ENCODE measurements at places on chromosomes 12 and 14.

DNA sequence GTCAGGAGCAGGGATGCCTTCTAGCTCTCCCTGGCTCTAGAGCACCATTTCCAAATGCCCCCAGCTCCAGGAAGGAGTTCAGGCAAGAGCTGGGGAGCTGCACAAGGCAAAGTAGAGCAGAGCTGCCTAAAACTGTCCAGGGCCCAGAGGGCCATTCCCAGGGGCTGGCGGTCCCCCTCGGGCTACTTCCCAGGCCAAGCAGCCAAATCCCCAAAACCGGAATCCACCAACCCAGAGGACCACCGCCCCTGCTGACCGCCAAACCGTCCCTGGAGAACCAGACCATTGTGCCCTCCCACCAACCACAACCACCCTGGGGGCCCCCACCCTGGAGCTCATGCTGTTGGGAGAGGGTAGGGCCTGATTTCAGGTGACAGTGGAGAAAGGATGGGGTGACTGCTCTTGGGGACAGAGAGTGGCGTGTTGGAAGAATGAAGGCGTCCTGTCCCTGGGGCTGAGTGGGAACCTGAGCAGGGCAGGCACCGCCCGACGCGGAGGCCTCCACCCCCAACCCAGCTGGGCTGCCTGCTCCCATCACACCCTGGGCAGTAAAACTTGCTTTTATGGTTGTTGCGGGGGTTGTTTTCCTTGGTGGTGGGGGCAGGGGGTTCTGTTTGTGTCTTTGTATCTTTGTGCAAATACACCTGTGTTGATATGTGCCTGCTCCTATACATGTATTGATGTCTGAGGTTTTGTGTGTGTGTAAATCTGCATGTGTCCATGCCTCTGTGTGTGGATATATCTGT lies 24.0 kb upstream of the KRT78 start:
- no peak for DNase-seq

DNA sequence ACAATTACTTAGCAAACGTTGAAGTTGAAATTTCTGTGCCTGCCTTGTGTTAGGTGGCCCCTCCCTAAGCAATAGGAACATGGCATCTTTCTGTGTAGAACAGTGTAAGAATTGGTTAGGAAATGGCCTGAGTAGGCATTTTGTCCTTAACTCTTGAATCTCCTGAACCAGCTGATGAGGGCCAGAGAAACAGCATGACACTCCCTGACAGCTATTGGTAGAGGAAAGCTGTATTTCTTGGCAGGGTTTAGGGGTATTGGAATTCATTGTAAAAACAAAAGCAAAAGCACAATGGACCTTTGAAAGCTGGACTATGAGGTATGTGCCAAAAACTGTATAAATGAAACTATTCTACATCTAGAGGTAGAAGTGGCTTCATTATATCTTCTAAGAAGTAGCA lies 40.6 kb upstream of the LRTM2 start:
- DNase-seq: peak; percentile 85

DNA sequence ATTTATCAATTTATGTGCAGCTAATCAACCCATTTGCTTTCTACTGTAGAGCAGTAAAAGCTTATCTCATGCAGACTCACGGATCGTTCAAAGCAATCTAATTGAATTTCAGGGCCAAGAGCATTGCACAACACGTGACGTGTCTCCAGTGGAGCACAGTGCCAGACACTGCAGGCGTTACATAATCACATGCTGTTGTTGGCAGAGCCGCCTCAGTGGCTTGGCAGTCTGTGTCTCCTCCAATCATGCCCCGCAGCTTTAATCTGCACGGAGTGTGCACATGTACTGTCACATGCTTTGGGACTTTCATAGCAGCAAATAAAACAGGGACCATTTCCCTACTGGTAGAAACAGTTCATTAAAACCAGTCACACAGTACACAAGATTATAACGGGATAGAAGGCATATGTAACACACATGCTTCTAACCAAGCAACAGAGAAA lies 309.3 kb downstream of the ITPR2 start:
- peak; percentile 91 for DNase-seq

GRCh38 chr12:132049876-132050275 lies 94.2 kb downstream of the DDX51 start:
- no peak for DNase-seq

DNA sequence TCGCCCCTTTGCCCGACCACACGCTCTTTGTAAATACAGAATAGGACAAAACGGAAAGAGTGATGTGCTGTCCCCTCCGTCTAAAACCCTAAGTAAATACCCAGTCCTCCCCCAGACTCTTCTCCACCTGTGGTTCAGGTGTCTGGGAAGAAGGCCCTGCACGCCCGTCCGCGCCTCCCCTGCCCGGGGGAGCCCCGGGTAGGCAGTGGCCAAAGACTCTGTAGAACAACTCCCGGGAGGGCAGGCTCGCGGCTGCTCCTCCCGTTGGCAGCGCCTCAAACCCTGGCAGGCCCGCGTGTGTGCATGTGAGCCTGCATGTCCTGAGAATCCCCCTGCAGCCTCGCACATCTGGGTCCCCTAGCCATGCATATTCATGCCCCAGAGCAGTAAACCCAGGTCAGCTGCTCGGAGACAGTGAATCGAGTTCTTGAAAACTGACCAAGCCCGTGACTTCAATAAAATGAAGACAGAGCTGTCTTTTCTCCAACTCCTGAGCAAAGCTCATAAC lies 165.8 kb downstream of the MON2 start:
- DNase-seq: peak; percentile 25

- no peak for DNase-seq
Measured at GRCh38 chr12:51852404-51853137, 4.1 kb upstream of the FIGNL2 start.

DNA sequence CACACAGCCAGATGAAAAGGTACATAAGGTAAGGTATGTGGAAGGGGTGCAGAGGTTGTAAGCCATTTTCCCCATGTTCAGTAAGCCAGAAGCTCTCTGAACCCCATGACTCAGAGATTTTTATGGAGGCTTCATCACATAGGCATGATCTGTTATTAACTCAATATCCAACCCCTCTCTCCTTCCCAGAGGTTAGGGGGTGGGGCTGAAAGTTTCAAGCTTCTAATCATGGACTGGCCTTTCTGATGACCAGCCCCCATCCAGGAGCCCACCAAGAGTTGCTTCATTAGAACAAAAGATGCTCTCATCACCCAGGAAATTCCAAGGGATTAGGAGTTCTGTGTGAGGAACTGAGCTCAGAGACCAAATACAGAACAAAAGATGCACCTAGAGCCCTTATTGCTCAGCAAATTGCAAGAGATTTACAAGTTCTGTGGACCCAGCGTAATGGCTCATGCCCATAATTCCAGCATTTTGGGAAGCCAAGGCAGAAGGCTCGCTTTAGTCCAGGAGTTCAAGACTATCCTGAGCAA lies 103.2 kb upstream of the DAAM1 start:
- DNase-seq: no peak

DNA sequence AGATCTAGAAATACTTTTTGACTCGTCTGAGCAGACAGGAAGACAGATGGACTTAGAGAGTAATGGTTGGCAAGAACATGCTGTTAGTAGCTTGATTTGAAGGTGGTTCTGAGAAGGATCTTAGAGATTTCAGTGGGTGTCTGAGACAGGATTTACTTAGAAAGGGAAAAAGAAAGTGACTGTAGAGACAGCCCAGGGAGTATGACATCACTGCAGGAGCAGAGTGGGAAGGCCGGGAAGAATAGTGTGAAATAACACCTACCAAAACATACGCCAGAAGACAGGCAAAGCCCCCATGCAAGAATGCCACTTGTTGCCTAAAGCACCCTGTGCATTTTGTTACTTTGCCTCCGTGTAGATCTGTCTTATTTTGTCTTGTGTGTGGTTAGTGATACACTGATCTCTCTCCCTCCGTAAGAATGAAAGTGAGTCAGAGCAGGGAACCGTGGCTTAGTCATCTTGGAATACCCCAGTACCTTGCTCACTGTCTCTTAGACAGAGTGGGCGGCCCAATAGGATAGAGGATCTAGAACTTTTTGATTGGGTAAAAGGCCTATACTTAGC lies 161.3 kb upstream of the IFNG-AS1 start:
- DNase-seq: peak; percentile 99

DNA sequence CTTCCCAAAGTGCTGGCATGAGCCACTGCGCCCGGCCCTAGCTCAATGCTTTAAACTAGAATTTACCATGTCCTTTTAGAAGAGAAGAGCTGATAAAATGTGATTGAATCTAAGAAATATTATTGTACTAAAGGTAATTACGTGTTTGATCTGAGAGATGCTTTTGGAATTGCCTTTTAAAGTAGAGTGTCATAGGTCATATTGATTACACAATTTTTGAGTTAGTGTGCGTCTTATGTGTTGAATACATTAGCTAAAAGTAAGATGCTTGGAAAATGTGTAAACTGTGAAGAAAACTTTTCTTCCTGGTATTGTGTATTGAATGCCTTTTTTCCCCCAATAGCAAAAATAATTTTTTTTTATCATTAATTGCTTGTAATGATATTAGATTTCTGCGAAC lies 41.7 kb downstream of the MIA2 start:
- DNase-seq: no peak

GRCh38 chr12:114396869-114397719 lies 8.8 kb downstream of the TBX5 start:
- DNase-seq: no peak

GRCh38 chr14:46717211-46717610 lies 65.6 kb upstream of the RPL10L start:
- DNase-seq: peak; percentile 47

DNA sequence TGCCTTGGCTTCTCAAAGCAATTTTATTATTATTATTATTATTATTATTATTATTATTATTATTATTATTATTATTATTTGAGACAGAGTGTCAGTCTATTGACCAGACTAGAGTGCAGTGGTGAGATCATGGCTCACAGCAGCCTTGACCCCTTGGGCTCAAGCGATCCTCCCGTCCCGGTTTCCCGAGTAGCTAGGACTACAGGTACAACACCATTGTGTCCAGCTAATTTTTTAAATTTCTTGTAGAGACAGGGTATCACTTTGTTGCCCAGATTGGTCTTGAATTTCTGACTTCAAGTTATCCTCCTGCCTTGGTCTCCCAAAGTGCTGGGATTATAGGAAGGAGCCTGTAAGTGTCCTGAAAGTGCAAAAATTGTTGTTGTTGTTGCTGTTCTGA lies 11.6 kb upstream of the AP4S1 start:
- DNase-seq: no peak

- no peak for DNase-seq
Measured at GRCh38 chr14:75993567-75994041, 8.0 kb downstream of the IFT43 start.

DNA sequence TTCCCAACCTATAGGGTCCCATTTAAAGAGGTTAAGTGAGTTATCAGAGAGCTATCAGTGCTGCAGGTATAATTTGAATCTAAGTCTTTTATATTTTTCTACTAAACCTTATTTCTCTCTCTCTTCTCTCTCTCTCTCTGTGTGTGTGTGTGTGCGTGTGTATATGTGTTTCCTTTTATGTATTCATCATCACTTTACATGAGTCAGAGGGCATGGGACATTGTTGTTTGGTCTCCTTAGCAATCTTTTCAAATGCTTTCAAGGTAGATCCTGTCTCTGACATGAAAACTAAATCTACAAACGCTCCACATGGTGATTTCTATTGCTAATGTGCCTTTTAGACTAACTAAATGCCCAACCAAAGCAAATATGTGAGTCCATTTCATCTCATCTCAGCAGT lies 459.7 kb downstream of the BTG1 start:
- peak; percentile 61 for DNase-seq

DNA sequence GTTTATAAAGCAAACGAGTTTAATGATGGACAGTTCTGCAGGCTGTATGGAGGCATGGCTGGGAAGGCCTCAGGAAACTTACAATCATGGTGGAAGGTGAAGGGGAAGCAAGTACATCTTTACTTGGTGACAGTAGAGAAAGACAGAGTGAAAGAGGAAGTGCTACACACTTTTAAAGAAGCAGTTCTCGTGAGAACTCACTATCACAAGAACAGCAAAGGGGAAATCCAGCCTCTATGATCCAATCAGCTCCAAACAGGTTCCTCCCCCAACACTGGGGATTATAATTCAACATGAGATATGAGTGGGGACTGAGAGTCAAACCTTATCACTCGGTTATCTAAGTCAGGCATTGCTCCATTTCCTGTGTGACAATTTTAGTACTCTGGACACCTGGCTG lies 189.9 kb upstream of the CNTN1 start:
- DNase-seq: no peak

DNA sequence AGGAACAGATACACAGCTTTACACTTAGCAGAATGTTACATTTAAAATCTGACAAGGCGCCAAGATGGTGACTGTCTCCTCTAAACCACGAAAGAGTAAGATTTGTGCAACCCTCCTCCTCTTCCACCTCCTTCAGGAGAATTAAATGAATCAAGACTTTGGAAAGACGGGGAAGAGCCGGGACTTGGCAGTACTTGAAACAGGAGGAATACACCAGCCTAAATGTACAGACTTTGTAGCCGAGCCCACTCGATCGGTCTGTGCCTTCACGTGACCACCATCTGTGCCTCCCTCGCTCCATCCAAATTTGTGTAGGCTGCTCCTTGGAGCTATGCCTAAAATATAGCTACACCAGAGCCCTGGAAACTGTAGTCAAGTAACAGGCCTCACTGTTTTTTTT lies 38.3 kb downstream of the SSPN start:
- peak; percentile 60 for DNase-seq

DNA sequence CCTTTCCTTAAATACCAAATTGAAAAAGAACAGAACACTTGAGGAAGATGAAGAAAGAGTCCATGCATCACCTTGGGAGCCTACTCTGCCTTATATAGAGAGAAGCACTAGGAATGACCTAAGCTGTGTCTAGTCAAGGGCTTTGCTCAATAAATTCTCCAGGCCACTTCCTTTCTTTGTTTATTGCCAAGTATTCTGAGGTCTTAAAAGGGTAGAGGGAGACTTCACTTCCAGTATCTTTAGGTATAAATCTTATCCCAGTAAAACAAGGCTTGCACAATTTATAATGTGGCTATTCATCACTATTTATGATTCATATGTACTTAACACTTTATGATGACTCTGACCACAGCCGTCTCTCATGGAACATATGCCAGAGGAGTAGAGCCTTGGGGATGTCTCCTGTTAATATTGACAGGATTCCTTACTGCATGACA lies 85.1 kb upstream of the ARHGAP5 start:
- peak; percentile 96 for DNase-seq

GRCh38 chr14:25259470-25259869 lies 209.5 kb upstream of the STXBP6 start:
- no peak for DNase-seq

DNA sequence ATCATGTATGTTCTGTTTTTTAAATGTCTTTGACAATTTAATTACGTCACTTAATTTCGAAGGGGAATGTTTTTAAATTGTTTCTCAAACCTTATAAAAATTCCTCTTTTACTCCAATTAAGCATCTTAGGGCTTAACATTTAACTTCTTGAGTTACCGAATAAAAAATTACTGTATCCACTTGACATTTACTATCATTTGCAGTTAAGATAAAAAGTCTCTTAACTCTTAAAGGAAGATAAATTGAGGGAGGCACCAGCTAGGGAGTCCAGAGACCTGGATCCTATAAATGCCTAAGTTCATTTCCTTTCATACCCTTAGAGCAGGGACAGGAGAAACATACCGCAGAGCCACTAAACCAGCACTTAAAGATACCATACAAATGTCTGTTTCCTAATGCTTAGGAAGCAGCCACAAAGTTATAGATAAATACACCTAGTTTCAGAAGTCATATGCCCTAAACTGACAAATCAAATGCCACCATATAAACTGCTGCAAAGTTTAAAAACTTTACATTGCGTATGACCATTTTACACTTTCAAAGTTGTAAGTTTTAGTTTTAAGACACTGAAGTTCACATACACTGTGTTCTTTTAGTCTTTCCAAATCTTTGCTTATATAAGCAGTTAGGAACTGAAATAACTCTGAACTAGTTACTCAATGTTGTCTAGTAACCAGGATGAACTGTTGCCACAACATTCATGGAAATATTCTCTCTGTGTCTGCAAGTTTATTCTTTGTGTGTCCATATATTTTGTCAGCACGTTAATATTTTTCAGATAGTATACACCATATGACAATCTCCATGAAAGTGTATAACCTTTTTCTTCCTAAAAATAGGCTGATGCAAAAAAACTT lies 71.2 kb downstream of the GALNT4 start:
- DNase-seq: peak; percentile 53
